MCF 10A (cell line): ENCODE measurements at places on chromosomes 3 and 15. TPM values are rescaled to one million over a fixed set of nuclear protein-coding genes. Genes with fewer than 3 reads are reported as not detected.

- no peaks in the 10 kb centered on the region for H3K36me3 ChIP-seq
- H3K27ac ChIP-seq, result no peak overlapping the region
- H3K4me1 ChIP-seq, result peaks cover 11% of the 10 kb centered on the region
- no peak for DNase-seq
- no peaks in the 10 kb centered on the region for H3K27me3 ChIP-seq
Observed at GRCh38 chr3:114756506-114757279, 390.4 kb downstream of the ZBTB20 start.

- no peak overlapping the region for H3K4me3 ChIP-seq
- H3K27me3 ChIP-seq, result no peaks in the 10 kb centered on the region
- H3K27ac ChIP-seq, result no peak overlapping the region
- no peaks in the 10 kb centered on the region for H3K36me3 ChIP-seq
- peak; percentile 59 for DNase-seq
Observed at GRCh38 chr3:161557445-161558150, 61.0 kb downstream of the OTOL1 start.

GRCh38 chr3:11130385-11130784 lies 23.9 kb upstream of the HRH1 start:
- H3K36me3 ChIP-seq, result no peaks in the 10 kb centered on the region
- H3K4me1 ChIP-seq, result no peaks in the 10 kb centered on the region
- no peaks in the 10 kb centered on the region for H3K27me3 ChIP-seq
- no peak overlapping the region for H3K27ac ChIP-seq

GRCh38 chr3:142013326-142013980 lies 135.9 kb downstream of the TFDP2 start:
- H3K4me1 ChIP-seq, result no peaks in the 10 kb centered on the region
- H3K4me3 ChIP-seq, result no peak overlapping the region
- no peak overlapping the region for H3K27ac ChIP-seq
- H3K27me3 ChIP-seq, result no peaks in the 10 kb centered on the region
- H3K36me3 ChIP-seq, result no peaks in the 10 kb centered on the region

- no peak overlapping the region for H3K4me3 ChIP-seq
- no peak for DNase-seq
- no peaks in the 10 kb centered on the region for H3K36me3 ChIP-seq
- peaks cover 98% of the 10 kb centered on the region for H3K27me3 ChIP-seq
Observed at GRCh38 chr3:70180664-70181063, 131.8 kb downstream of the MDFIC2 start.

GRCh38 chr3:170107941-170108340 lies 70.1 kb downstream of the GPR160 start:
- H3K27ac ChIP-seq, result no peak overlapping the region
- H3K4me1 ChIP-seq, result no peaks in the 10 kb centered on the region
- no peaks in the 10 kb centered on the region for H3K27me3 ChIP-seq
- no peak for DNase-seq
- H3K4me3 ChIP-seq, result no peak overlapping the region
- peaks cover 66% of the 10 kb centered on the region for H3K36me3 ChIP-seq

DNA sequence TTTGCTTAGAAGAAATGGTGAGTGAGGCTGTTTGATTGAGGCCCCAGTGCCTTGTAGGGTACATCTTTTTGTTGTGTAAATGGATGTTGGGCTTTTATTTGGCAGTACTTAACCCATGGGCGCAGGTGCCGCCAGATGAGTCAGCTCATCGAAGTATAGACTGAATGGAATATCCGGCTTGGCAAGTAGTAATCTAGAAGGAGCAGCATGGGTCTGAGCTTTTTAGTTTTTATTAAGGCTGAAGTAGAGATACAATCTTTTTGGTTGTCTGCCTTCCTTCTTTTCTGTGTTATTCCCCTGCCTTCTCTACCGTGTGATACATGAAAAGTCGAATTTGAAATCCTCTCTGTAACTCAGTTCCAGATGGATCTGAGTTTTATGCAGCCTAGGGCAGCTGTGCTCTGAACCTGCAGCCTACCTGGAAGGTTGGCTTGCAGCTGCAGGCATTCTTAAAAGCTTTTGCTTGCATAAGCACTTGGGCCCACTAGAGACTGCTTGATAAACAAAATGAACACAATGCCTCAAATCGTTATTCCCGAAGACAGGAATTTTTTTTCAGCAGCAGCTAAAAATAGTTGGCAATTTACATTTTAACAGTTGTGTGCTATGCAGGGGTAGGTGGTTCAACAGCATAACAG lies 177.5 kb upstream of the CGNL1 start:
- peaks cover 8% of the 10 kb centered on the region for H3K36me3 ChIP-seq
- no peaks in the 10 kb centered on the region for H3K4me1 ChIP-seq
- H3K4me3 ChIP-seq, result no peak overlapping the region
- H3K27ac ChIP-seq, result no peak overlapping the region

DNA sequence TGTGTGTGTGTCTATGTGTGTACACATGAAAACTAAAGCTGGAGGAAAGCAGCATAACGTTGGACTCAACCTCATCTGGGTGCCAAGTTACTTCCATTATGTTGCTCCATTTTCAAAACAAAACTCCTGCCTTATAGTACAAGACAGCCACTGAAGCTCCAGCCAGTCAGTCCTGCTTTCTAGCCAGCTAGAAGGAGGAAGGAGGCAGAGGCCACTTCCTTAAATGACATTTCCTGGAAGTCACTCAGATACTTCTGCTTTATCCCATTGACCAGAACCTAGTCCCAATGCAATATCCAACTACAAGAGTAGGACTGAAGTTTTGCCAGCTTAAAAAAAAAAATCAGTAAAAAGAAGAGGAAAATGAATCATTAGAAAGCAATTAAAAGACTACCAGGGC lies 31.7 kb downstream of the CADPS start:
- H3K27ac ChIP-seq, result no peak overlapping the region
- no peaks in the 10 kb centered on the region for H3K4me1 ChIP-seq
- no peak overlapping the region for H3K4me3 ChIP-seq

- H3K36me3 ChIP-seq, result no peaks in the 10 kb centered on the region
- DNase-seq, result peak; percentile 65
- no peak overlapping the region for H3K27ac ChIP-seq
Observed at GRCh38 chr3:194158942-194159439, 23.0 kb downstream of the HES1 start.

DNA sequence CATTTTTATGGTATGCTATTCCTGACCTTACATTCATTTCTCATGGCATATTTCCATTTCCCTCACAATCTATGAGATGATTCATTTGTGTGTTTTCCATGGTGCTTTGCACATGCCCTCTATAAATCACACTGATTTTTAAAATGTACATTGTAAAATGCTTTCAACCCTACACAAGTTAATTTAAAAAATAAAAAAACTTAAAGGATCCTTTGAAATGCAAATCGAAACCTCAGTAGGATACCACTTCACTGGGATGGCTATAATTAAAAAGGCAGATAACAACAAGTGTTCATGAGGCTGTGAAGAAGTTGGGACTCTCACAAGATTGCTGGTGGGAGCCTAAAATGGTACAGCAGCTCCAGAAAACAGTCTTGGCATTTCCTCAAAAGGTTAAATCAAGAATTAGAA lies 83.5 kb downstream of the FMN1 start:
- H3K27me3 ChIP-seq, result peaks cover 11% of the 10 kb centered on the region
- DNase-seq, result no peak
- H3K27ac ChIP-seq, result no peak overlapping the region
- peaks cover 9% of the 10 kb centered on the region for H3K4me1 ChIP-seq
- no peaks in the 10 kb centered on the region for H3K36me3 ChIP-seq

DNA sequence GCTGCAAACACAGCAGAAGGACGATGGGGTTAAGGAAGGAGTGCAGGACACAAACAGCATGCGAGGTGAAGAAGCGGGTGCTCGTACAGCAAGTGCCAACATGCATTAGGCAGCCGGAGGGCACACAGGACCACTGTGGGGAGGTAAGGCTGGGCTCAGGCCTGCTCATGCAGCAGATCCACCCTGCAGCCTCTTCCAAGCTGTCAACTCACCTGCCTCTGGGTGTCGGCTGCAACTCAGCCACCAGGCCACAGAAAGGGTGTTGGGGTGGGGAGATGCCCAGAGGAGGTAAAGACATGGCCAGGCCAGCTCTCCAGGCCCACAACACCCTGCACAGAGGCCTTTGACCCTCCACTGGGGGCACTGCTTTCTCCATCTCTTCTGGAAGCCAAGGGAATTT lies 44.2 kb downstream of the TGM4 start:
- no peak for DNase-seq
- H3K27me3 ChIP-seq, result no peaks in the 10 kb centered on the region
- no peak overlapping the region for H3K4me3 ChIP-seq
- no peak overlapping the region for H3K27ac ChIP-seq
- H3K4me1 ChIP-seq, result peaks cover 10% of the 10 kb centered on the region

- no peaks in the 10 kb centered on the region for H3K27me3 ChIP-seq
- no peak for DNase-seq
- peak overlapping the region; percentile 96 for H3K27ac ChIP-seq
- peaks cover 6% of the 10 kb centered on the region for H3K36me3 ChIP-seq
- H3K4me1 ChIP-seq, result peaks cover 22% of the 10 kb centered on the region
- H3K4me3 ChIP-seq, result peak overlapping the region; percentile 95
Observed at GRCh38 chr3:113695431-113695785, 1.0 kb downstream of the USF3 start.

- no peaks in the 10 kb centered on the region for H3K27me3 ChIP-seq
- H3K36me3 ChIP-seq, result peaks cover 7% of the 10 kb centered on the region
- DNase-seq, result no peak
- H3K27ac ChIP-seq, result no peak overlapping the region
- H3K4me1 ChIP-seq, result peaks cover 7% of the 10 kb centered on the region
- H3K4me3 ChIP-seq, result no peak overlapping the region
Observed at GRCh38 chr3:16311960-16312451, 47.0 kb downstream of the OXNAD1 start.

DNA sequence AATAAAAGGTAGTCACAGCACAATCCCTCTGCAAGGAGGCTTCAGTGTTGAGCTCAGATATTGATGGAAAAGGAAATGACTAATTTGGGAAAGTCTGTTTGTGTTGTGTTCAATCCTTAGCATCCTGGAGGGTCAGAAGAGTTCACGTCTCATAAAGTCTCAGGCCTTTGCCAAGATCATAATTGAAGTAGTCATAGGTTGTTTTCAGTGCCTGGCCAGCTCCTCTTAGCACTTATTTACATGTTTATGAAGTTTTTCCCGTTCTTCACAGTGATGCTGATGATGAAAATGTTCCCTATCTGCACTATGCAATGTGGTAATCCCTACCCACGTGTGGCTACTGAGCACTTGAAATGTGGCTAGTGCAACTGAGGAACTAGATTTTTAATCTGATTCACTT lies 61.6 kb upstream of the TGFBR2 start:
- H3K27me3 ChIP-seq, result no peaks in the 10 kb centered on the region
- no peaks in the 10 kb centered on the region for H3K36me3 ChIP-seq
- H3K4me3 ChIP-seq, result no peak overlapping the region
- H3K4me1 ChIP-seq, result peaks cover 13% of the 10 kb centered on the region

DNA sequence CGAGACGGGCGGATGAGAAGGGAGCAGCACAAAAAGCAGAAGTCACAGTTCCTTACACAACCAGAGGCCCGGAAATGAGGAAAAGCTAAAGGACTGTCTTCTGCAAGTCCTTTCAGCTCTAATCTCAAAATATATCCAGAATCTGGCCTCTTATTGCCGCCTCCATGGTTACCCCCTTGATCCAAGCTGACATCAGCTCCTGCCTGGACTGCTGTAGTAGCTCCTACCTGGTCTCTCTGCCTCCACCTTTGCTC lies 324.0 kb upstream of the ROPN1 start:
- H3K4me1 ChIP-seq, result no peaks in the 10 kb centered on the region
- peaks cover 28% of the 10 kb centered on the region for H3K27me3 ChIP-seq
- H3K27ac ChIP-seq, result no peak overlapping the region
- no peak overlapping the region for H3K4me3 ChIP-seq
- no peak for DNase-seq
- no peaks in the 10 kb centered on the region for H3K36me3 ChIP-seq

- no peaks in the 10 kb centered on the region for H3K36me3 ChIP-seq
- DNase-seq, result no peak
- H3K4me3 ChIP-seq, result no peak overlapping the region
- no peak overlapping the region for H3K27ac ChIP-seq
- peaks cover 20% of the 10 kb centered on the region for H3K4me1 ChIP-seq
- no peaks in the 10 kb centered on the region for H3K27me3 ChIP-seq
Observed at GRCh38 chr3:7207125-7207524, 346.2 kb downstream of the GRM7 start.

DNA sequence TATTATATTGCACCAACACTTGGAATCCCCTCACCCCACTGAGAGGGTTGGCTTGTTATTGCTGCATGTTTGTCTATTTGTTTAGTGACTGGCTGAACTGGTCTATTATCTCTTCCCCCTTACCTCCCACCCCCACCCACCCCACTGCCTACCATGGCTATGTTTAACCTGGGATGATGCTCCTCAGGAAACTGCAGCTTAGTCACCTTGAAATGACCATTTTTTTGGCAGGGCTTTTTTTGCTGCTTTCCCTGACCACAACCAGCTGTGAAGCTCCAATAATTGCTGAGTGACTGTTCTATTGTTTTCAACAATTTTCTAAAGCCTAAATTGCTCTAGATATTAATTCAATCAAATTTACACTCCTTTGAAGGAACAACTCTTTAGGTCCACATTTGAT lies 137.9 kb upstream of the CADM2 start:
- DNase-seq, result no peak
- no peaks in the 10 kb centered on the region for H3K4me1 ChIP-seq
- no peaks in the 10 kb centered on the region for H3K36me3 ChIP-seq
- no peak overlapping the region for H3K4me3 ChIP-seq

DNA sequence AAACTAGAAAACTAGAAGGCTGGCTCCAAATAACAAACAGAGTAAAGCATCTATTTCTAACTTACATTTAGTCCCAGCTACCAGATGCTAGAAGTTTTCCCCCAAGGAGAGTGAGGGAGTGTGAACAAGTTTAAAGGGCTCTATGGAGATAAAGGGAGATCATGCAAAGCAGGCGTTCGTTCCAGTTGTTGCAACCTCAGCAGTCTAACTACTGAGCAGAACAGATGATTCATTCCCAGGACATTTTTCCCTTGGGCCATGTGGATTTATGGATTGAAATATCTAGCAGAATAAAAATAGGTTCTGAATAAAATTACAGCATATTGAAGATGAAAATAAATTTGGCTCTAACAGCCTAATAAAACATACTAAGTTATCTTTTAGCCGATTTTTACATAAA lies 154.8 kb upstream of the TTC14 start:
- peaks cover 4% of the 10 kb centered on the region for H3K4me1 ChIP-seq
- no peak overlapping the region for H3K4me3 ChIP-seq
- DNase-seq, result peak; percentile 63
- H3K36me3 ChIP-seq, result no peaks in the 10 kb centered on the region
- no peaks in the 10 kb centered on the region for H3K27me3 ChIP-seq

Gene NPAP1
- not detected in 2 replicates for total RNA-seq

Gene HTR3C
- total RNA-seq, result not detected in 2 replicates

Gene CDCP1
- 180 and 208 TPM in 2 replicates for total RNA-seq

Gene CLDN18
- not detected in 2 replicates for total RNA-seq

Gene MUSTN1
- total RNA-seq, result 2.3 TPM in 1 of 2 replicates, not detected in the other

Gene PYGO1
- 3.9 and 5.1 TPM in 2 replicates for total RNA-seq

Gene ZNF80
- not detected in 2 replicates for total RNA-seq

Gene LOXL1
- 4.7 and 4.9 TPM in 2 replicates for total RNA-seq

Gene SLC22A13
- total RNA-seq, result 1.7 and 1.9 TPM in 2 replicates

Gene LTF
- total RNA-seq, result not detected in 2 replicates

Gene FETUB
- 0.47 TPM in 1 of 2 replicates, not detected in the other for total RNA-seq

Gene OR5K2
- total RNA-seq, result not detected in 2 replicates

Gene LIPH
- 0.07 and 0.32 TPM in 2 replicates for total RNA-seq
